Vagina (tissue), 2 donors: ENCODE measurements at places on chromosomes 4 and X.

DNA sequence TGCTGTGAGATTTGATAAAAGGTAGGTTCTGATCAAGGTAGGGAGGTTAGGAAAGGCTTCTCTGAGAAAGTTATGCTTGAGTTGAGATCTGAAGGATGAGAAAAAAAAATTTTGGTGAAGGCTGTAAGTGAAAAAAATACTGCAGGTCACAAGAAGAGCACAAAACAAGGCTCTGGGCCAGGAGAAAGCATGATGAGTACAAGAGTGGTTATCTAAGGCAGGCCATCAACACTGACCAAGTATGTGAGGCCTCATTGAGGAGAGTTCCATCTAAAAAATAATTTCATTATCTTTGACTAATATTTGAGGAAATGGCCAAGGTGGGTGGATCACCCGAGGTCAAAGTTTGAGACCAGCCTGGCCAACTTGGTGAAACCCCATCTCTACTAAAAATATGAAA, 71.6 kb upstream of the SLC4A4 start:
- no peak for DNase-seq

DNA sequence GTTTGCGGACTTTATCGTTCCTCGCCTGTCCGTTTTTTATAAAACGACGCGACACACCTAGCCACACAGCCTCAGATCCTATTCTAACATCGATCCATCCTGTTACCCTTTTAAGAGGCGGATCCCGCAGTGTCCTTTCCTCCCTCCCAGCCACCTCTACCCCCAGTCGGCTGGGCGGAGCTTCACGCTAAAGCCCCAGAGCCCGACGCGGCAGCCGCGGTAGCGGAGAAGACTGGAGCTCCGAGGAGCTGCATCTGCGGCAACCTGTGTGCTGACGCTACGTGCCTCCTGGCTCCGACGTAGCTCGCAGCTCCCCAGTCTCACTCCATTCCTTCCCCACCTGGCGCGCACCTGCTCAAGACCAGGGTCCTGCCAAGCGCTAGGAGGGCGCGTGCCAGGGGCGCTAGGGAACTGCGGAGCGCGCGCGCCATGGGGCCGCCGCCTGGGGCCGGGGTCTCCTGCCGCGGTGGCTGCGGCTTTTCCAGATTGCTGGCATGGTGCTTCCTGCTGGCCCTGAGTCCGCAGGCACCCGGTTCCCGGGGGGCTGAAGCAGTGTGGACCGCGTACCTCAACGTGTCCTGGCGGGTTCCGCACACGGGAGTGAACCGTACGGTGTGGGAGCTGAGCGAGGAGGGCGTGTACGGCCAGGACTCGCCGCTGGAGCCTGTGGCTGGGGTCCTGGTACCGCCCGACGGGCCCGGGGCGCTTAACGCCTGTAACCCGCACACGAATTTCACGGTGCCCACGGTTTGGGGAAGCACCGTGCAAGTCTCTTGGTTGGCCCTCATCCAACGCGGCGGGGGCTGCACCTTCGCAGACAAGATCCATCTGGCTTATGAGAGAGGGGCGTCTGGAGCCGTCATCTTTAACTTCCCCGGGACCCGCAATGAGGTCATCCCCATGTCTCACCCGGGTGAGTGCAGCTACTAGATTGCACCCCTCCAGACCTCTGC, at the start of gene RNF128:
Gene RNF128 (plus strand): TSS at position 217 of the 953 bp plus-strand sequence. CDS start 213 bp downstream, at position 430.
- DNase-seq = no peak

DNA sequence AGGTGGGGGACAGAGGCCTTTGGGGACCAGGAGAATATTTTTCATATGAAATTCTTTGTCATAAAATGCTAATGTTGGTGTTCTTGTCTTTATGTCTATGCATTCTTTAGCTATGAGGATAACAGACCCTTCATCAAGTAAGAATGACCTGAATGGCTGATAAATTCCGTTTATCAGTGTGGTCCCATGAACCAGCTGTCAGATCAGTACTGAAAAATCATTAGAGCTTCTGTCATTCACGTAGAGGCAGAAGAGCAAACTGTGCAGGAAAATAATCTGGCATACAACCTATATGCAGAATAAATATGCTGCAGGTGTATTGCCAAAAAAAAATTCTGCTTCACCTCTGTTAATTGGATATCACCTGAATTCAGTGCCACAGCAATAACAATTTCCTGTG, 828.6 kb downstream of the ADGRL3 start:
- DNase-seq = no peak

DNA sequence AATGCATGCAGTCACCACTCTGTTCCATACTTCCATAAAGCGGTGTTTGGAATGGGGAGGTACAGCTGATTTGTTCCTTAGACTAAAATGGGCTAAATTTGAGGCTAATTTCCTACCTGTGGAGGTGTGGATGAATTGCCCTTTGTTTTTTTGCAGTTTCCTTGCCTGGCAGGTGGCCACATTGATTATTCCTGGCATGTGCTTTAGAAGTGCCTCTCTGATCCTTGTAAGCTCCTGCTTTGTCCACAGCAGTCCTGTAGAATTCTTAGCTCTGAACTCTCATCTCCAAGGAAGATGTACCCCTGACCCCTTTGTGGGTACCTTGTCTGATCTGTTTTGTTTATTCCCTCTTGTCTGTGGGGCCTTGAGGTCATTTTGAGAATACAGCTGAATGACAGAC, 136.8 kb downstream of the ADGRL3 start:
- DNase-seq = no peak

GRCh38 chr4:106503116-106504050, 134.8 kb upstream of the GIMD1 start:
- DNase-seq = no peak

DNA sequence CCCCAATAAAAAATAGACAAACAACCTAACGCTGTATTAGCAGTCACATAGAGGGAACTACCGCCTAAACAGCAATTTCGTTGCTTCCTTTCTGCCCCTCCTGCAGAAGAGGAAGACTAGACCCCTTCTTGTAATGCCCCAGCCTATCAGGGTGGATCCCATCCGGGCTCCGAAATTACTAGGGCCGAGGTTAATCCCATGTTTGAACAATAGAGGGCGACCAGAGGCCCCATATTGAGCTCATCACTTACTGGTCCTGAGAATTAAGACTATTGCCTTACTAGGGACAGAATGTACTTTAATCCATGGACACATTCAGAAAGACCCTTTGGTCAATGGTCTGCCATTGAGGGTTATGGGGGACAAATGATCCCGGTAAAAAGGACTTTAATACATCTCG, 11.8 kb upstream of the ZNF630 start:
- DNase-seq = no peak

DNA sequence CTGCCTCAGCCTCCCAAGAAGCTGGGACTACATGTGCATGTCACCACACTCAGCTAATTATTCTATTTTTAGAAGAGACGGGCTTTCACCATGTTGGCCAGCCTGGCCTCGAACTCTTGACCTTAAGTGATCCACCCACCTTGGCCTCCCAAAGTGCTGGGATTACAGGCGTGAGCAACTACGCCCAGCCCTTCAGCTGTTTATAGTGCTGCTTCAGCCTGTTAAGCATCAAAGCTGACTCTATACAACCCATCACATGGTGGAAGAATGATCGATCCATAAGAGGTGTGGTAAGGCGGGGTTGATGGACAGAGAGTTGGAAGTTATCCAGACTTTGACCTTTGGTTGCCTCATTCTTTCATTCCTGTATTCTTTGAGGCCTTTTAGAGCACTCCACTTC, 56.2 kb upstream of the RAPGEF2 start:
- DNase-seq = no peak

GRCh38 chr4:38664706-38665401, 855 bp downstream of the KLF3 start:
- no peak for DNase-seq

DNA sequence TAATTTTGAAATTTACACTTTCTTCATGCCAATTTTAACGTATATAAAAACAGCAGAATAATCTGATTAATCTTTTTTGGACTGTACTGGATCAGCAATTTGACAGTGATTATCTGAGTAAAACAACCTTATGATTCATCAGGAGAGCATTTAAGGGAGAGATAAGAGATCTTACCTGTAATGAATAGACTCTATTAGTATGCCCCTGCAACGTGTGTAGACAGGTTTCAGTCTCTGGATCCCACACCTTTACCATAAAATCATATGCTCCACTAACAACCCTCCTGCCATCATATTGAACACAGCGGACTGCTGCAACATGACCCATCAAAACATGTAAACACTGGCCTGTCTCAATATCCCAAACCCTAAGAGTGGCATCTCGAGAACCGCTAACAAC, 210.1 kb downstream of the FBXW7 start:
- DNase-seq = no peak

DNA sequence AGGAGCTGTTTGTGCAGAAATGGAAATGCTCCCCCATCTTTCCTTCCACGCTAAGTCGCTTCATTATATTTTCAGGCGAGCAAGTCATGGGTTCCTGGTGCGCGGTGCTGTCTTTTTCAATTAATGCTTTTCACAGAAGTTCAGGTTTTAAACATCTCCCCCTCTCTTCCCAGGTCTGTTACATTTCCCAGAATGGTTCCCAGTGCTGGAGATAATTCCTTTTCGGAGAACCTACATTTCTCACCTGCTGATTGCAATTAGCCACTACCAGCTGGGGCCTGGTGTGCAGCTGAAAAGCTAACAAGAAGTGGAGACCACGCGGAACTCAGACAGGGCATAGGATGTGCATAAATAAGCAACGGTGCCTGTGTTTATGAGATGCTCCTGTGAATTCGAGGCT, 217.8 kb downstream of the MID1IP1 start:
- DNase-seq = no peak

DNA sequence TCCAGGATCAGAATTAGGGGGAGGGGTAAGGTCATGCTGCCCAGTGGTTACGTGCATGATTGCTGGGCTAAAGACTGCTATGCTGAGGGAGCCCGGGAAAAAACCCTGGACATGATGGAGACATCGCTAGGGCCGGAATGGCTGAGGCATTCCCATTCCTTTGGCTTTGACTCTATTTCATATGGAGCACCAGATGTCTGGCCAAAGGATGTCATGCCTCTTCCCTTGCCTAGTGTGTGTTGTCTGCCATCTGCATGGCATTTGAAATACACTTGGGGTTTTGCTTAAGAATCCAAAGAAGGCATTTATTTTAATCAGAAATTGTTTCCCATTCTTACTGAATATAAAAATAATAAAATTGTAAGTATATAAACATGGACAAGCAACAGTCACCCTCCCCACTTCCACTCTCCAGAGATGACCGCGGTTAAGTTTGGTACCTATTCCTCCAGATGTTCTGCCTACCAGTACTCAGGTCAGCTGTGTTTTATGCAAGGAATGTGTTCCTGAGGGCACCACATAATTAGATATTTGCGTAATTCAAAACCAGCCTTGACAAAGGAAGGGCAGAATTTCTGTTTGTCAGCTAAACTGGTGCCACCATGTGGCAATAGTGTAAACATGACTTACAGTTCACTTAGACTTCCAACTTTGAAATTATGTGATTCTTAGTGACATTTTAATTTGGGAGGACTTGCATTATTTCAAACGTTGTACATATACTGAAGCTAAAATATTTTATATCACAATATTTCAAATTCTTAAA, 105.9 kb downstream of the CT47B1 start:
- DNase-seq = no peak

GRCh38 chr4:60992037-60992436, 208.1 kb upstream of the ADGRL3 start:
- no peak for DNase-seq

- no peak for DNase-seq
Measured at GRCh38 chrX:122813876-122814275, 370.2 kb upstream of the GRIA3 start.
